CD4-positive, alpha-beta T cell treated with Interleukin-6 at 100 ng/mL for 8 hours (primary cell): ENCODE measurements at places on chromosomes 11 and 22.

DNA sequence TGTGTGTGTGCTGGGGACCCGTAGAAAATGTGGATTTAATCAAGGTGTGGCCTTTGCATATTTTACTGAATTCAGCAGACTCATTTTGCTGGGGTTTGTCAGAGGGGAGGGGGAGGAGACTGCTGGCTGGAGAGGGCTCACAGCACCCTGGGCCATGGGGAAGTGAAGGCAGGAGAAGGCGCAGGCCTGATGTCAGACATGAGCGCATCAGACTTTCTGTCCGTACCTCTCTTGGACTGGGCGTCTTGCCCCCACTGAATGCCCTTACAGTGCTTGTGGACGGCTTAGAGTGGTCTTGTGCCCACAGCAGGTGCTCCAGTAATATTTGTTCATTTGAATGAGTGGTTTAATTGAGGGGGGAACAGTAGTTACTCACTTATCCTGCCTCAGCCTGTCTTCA, 75.2 kb downstream of the TEAD1 start:
- no peak for DNase-seq

DNA sequence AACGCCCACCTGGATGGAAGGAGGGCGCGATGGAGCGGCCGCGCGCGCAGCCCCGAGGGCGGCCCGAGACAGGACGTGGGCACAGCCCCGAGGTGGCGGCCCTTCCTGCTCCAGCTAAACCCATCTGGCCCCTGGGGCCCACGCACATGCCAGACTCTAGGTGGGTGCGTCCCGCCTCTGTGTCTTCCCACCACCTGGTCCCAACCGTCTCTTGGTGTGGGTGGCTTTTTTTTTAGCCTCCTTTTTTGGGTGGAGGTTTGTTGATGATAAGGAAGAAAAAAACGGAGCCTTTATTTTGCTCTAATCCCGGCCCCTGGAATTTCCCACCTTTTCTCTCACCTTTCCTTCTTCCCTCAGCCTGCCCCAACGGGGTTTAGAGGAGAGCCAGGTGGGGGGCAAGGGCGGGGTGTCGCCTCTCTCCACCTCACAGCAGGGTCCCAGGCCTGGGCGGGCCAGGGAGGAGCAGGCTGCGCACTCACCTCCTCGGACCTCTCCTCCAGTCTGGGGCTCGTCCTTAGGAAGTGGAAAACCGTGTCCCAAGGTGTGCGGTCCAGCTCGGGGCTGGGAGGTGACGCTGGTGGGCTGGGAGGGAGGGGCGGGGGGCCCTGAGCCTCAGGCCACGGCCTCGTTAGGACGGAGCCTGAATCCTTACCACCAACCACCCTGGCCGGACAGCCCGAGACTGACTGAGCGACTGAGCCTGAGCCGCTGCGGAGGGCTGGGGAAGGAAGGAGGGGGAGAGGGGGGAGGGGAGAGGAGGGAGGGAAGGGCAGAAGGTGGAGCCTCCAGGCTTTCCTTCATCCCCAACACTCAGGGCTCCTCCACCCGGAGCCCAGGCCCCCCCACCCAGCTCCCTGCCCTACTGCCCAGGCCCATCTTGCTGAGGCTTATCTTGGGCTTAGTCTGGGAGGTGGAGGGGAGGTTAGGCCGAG, at the start of gene SOX10:
TSS of gene SOX10 (minus strand) at position 696 of the 932 bp plus-strand sequence. CDS start 771 bp downstream, outside the sequence.
- no peak for DNase-seq

DNA sequence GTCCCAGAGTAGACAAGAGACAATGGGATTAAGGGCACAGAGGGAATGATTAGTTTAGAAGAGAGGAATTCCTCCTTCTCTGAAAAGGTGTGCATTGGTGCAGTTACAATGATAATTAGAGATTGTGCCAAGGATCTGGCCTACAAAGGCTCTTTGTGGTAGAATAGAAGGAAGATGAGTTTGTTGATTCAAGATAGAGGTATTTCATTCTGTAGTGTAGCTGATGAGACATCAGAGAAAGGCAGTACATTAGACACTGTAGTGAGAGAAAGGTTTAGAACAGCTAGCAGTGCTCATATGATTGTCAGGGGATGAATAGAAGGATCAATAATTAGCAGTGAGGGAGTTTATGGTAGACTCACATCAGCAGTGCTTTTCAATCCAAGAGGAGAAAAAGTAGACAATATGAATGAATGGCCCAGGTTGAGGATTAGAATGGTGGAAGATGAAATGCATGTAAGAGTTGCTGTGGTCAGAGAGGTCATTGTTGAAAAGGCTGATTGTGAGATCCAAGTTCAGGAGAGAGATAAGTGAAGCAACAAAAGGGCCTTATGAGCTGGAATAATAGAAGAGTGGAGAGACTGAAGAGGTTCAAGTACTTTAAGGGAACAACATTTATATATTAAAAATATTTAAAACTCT, 28.9 kb downstream of the SIK2 start:
- DNase-seq = no peak

DNA sequence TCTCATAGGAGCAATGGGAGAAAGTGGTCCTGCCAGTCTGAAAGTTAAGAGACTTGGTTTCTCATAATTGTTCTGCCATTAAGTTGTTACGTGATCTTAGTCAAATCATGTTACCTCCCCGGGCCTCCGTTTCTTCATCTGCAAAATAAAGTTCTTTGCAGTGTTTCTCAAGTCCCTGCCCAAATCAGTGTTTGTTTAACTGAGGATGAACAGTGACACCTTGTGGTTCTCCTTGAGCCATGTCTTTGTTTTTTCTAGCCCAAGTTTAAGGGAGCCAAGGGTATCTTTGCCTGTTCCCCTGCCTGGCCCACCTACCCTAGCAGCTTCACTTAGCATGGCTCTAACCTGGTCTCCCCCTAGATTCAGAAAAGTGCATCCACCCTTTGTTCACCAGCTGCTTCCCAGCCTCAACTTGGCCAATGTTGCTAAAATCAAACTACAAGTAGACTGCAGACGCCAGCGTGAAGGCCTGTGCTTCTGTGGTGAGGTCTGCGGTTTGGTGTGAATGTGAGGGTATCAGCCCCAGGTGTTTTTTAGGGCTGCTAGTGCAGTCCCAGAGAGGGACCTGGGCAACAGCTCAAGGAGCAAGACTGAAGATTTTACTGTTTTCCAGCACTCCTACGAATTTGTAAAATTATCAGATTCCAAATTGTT, 35.5 kb downstream of the FZD4 start:
- DNase-seq = no peak

- no peak for DNase-seq
Observed at GRCh38 chr11:60772666-60773065, 12.5 kb upstream of the MS4A10 start.

DNA sequence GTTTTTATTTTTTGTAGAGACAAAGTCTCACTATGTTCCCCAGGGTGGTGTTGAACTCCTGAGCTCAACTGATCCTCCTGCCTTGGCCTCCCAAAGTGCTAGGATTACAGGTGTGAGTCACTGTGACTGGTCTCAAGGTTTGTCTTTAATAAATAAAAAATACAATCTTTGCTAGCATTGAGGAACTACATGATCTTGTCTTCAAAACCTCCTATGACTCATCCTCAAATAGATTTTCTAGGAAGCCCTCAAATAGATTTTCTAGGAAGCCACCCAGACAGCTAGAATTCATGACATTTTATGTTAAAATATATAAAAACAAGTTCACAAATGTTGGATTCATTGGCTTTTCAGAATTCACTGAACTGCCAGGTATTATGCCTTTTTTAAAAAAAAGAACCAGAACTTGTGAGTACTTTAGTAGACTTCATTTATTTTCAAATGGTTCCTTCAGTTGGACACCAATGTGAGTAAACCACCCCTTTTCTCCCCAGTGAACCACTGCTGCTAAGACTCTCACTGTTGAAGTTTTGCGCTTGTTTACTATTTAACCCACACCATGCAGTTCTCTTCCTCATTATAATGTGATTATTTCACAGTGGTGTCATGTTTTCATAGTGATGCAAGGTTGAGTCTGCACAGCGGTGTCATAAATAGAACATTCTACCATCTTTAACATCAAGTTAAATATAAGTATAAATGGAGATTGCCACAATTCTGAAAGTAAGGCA, 303.9 kb downstream of the CASP12 start:
- DNase-seq = no peak

GRCh38 chr11:15336021-15336420, 221.3 kb downstream of the INSC start:
- DNase-seq = no peak

DNA sequence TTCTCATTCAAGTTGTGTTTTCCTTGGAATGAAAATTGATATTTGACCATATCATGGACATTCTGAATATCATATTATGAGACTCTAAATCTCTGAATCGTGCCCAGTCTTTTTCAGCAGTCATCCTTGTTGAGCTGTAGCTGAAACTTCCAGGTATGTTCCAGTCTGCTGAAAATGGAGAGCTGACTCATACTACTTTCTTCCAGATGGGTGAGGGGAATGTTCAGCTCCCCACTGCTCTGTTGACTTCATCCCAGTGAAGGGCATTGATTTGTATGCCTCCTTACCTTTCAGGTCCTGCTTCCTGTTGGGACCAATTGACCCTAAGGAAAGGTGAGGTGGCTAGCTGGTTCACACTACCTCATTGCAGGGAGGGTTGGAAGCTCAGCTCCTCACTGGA, 3.5 kb downstream of the OR5P2 start:
- DNase-seq = no peak

- DNase-seq = no peak
Observed at GRCh38 chr22:37101311-37102066, 8.0 kb downstream of the TMPRSS6 start.

- no peak for DNase-seq
Observed at GRCh38 chr11:87466223-87466622, 428.5 kb downstream of the TMEM135 start.

DNA sequence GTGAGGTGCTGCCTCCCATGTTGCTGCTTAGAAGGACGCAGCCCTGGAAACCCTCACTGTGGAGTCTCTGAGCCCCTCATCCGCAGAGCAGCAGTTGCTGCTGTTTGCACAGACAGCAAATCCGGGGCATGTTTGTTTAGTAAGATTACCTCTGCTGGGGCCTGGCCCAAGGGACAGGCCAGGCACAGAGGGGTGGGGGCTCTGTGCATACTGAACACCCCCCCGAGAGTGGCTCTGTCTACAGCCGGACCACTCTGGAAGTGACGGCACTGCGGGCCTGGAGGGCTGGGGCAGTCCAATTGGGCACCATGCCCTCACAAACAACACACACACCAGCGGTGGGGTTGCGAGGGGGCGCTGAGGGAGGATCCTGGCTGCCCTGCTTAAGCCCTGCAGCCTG, 22.9 kb upstream of the CCDC188 start:
- DNase-seq = no peak

DNA sequence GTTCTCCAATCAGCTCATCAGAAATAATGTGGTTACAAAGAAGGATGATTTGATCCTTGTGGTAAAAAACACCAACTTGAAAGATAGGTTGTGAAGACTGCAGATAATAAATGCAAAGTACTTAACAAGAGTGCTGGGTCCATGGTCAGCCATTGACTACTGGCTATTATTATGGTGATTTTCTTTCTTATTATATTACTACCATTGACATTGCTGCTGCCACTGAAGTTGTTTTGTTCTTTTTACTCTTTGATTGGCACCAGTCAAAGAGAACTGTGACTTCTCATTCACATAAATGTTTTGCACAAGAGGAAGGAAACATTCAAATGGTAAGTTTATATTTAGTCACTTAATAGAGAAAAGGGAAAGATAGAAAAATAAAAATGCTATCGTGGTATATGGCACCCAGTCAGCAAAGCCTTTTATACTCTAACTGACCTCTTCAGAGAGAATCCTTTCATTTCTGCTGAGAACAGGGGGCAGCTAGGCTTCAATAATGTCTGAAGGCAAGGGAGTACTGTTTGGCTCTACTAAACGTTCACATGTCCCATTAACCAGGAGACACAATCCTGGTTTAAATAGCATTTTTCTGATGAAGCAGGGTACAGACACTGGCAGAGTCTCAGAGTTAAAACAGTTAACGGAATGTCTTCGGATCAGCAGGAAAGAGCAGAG, 64.8 kb downstream of the LRRC4C start:
- no peak for DNase-seq

DNA sequence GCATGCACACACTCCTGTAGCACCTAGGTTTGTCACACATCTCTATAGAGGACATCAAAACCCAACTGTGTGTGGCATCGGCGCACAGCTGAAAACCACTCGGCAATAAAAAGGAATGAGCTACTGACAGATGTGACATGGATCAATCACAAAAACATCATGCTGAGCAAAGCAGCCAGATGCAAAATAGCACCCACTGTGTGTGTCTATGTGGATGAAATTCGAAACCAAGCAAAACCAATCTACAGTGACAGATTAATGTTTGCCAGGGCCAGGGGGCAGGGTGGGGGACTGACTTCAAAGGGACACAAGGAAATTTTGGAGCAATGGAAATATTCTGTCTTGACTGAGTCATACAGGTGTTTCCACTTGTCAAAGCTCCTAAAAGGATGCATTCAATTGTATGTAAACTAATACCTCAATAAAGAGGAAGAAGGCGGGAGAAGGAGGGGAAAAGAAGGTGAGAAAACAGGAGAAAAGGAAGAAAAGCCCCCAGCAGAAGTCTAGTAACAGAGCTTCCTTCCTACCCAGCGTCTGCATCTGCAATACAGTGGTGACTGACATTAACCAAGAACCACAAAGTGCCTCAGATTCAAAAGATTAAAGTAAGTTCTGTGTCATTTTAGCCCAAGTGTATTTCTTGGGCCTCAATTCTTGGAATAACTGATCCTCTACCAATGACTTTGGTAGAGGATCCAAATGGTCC, 49.8 kb downstream of the PACSIN2 start:
- DNase-seq = no peak

DNA sequence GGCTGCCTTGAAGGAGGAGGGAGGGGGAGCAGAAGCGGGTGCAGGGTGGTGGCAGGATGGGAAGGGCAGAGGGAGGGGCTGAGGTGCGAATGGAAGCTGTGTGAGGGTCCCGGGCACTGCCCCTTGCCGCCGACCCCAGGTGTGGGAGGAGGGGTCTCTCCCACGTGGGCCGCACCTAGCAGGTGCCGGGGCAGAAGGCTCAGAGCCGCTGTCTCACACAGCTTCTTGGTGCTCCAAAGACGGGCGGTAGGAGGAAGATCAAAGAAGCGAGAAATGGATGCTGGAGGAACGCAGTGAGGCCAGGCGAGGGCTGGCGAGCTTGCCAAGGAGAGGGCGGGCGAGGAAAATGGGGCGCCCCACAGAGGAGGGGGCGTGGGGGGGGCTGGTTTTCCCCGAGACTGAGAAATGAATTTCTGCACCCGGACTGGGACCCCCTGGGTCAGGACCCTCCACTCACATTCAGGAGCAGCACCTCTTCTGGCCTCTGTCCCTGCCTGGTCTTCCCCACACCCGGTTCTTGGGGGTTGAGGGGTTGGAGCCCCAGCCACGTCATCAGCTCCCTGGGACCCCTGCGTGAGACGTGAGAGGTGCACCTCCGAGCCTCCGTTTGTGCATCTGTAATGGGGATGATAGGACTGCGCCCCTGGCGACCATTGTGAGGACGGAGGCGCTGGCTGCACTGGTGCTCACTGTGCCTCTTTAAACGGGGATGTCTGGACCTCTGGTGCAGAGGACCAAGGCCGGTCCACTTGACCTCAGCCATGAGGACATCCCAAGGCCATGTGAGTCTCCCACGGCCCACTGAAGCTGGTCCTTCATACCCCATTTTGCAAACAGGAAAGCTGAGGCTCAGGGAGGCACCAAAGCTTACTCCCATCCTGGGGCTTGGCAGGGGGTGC, 16.8 kb downstream of the LSP1 start:
- no peak for DNase-seq
